ENCODE measurements at places on chromosomes 2 and 18.

DNA sequence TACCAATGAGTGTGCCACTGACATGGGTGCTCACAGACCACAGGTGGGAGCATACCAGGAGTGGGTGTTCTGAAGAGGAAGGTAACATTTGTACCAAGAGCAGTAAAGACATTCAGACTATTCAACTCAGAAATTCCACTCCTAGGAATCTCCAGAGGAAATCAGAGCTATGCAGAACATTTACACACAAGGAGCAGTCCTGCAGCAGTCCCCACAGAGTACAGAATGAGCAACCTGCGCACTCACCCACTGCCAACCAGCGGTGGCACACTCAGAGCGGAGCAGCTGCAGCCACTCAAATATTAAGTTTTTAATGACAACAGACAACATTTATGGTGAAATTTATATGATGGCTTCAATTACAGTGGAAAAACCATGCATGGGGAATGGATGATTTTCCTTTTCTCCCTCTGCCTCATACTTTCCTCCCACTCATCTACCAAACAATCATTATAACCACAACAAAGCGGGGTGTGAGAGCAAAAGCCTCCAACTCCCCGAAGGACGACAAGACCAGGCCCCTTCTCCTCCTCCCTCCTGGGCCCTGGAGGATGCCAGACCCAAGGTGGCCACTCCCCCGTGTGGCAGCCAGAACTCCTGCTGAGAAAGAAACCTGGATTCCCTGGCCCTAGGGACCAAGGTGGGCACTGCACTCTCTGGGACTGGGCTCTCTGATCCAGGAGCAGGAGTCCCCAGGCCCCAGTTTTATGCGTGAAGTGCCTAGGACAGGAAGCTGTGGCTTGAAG lies 5.4 kb downstream of the HS6ST1 start:
- no peak for DNase-seq

GRCh38 chr2:6381326-6381725 lies 484.4 kb downstream of the CMPK2 start:
- DNase-seq, result no peak

- DNase-seq, result no peak
Measured at GRCh38 chr2:98479371-98479770, 34.7 kb downstream of the INPP4A start.

GRCh38 chr2:226478109-226478809 lies 321.4 kb downstream of the IRS1 start:
- no peak for DNase-seq

DNA sequence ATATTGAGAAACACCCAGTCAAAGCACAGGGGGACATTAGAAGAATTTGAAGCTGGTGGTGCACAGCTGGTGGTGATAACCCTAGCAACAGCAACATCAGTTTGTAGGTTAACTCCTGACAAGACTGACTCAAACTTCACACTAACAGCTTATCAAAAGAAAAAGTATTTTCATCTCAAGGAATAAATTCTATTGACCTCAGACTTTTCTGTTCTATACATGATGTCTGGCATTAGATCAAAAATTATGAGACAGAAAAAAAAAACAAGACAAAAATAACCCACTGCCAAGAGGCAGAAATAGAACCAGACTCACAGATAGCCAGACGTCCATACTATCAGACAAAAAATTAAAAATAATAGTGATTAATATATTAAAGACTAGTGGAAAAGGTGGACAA lies 126.1 kb downstream of the COL6A3 start:
- no peak for DNase-seq

- no peak for DNase-seq
Measured at GRCh38 chr2:177427316-177427715, 34.7 kb downstream of the AGPS start.

GRCh38 chr18:47166294-47166693 lies 9.9 kb downstream of the IER3IP1 start:
- no peak for DNase-seq

DNA sequence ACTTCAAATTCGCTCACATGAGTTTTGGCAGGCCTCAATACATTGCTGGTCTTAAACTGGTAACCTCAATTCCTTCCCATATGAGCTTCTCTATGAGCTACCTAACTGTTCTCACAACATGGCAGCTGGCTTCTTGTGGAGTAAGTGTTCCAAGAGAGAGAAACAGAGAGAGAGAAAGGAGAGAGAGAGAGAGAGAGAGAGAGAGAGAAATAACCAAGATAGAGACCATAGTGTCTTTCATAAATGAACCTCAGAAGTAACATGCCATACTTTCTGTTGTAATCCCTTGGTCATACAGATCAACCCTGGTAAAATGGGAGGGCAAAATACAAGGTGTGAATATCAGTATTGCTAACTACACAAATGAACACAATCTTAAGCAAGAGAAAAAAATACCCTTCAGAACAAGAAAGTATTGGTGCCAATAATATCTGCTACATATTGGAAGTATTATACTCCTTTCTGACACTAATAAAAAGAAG lies 33.2 kb upstream of the UBE2E3 start:
- DNase-seq, result no peak

DNA sequence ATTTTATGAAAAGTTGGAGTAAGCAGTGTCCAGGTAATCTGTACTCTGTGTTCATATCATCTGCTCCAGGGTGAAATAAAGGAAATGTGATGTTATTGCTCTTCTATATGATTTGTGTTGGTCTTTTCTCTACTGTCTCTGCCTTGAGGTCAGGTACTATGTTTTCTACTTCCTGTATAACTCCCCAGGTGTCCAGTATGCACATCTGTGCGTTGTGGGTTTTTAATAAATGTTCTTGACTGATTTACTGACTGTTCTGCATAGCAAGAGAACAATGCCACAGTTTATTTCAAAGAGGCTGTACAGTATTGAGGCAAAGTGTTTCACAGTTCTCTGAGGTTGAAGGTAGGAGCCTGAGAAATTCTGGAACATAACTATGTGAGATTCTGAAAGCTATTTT lies 89.7 kb downstream of the BABAM2 start:
- no peak for DNase-seq

- DNase-seq, result no peak
Measured at GRCh38 chr18:79519751-79520477, 124.2 kb downstream of the NFATC1 start.

DNA sequence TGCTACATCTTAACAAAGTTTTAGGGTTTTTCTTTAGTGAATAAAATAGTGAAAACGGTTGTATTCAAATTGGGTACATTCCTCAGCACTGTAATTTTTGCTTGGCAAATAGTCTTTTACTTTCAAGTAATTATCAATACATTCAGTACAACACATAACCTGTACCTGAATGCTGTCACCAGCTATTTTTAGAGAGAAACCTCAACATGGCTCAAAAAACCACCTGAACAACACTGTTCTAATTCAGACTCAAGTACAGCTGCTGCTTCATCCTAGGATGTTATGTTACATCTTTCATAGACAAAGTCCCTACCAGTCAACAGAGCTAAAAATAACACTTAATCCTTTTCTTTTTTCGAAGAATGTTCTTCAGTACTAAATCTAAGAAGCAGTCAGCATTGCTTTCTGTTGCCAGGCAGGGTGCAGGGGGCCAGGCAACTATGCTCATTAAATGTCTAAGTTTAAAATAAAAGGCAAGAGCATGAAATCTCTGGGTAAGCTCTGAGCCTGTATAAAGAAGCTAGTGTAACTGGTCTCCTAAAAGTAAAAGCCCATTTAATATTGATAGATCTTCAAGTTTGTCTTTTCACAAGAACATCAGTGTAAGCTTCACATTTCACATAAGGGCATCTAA lies 20.5 kb downstream of the PDIA6 start:
- no peak for DNase-seq

DNA sequence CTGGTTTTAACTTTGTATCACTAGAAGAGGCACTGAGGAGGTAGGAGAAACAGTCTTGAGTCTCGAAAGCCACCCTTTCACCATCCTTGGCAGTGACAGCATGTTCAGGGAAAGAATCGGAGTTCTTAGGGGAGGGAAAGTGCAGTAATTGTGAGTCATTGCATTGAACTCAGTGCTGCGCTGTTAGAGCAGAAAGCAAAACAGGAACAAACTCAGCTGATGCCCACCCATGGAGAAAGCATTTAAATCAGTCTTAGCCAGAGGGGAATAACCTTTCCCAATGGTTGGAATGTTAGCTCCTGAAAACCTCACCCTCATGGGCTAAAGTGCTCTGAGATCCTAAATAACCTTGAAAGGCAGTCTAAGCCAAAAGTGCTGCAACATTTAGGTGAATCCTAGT lies 845.6 kb upstream of the CNTNAP5 start:
- DNase-seq, result no peak

All from T-helper 17 cell (primary cell).